Sciatic nerve (tissue), 2 donors: ENCODE measurements at places on chromosomes 11 and 22.
A peak's percentile ranks its signal among the peaks of the same experiment; 100 is the strongest.

- no peak for DNase-seq
These were observed 541.9 kb upstream of the CCDC90B start for GRCh38 chr11:83827940-83828554.

DNA sequence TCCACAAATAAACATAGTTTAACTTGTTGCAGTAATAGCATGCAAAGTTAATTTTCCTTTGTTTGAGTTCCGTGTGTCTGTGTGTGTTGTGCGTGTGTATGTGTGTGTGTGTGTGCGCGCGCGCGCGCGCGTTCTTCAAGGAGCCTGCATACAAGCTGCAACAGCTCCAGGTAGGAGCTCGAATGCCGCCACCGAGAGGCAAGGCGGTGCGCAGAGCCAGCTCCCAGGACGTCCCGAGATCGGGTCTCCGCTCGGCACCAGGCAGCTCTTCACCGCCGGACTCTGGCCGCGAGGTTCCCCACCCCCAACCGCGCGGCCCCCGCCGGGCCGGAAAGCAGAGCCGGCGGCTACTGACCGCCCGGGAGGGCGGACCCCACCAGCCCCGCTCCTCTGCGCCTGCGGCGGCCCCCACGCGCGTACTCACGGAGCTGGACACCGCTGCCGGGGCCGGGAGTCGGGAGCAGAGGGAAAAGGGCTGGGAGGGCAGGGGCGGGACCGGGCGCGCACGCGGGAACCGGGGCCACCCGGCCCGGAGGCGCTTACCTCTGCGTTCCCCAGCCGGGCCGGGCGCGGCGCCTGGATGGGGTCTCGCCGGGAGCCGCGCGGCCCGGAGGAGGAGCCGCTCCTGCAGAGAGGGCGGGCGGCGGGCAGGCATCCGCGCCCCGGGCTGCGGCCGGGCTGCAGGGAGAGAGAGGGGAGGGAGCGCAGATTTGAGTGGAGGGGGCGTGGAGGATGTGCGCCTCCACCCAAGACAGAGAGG lies 40.4 kb upstream of the AKIP1 start:
- DNase-seq = peak; percentile 77

GRCh38 chr22:45261407-45262088 lies 20.9 kb upstream of the KIAA0930 start:
- no peak for DNase-seq

GRCh38 chr11:112320668-112321067 lies 60.0 kb upstream of the PLET1 start:
- DNase-seq = peak; percentile 77

GRCh38 chr11:125124618-125124992 lies 13.2 kb upstream of the TMEM218 start:
- no peak for DNase-seq

DNA sequence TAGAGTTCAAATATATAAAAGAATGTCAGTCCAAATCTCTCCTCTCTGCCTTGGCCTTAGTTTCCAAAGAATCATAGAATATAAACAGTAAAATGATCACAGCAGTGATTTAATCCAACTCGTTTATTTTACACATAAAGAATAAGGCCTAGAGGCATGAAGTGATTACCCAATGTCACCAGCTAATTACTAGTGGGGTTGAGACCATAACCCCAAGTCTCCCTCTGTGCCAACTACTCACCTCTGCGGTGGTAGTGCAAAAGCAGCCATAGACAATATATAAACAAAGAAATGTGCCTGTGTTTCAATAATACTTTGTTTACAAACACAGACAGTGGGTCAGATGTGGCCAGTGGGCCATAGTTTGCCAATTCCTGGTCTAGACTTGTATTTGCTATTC lies 96.6 kb upstream of the FAT3 start:
- DNase-seq = no peak

DNA sequence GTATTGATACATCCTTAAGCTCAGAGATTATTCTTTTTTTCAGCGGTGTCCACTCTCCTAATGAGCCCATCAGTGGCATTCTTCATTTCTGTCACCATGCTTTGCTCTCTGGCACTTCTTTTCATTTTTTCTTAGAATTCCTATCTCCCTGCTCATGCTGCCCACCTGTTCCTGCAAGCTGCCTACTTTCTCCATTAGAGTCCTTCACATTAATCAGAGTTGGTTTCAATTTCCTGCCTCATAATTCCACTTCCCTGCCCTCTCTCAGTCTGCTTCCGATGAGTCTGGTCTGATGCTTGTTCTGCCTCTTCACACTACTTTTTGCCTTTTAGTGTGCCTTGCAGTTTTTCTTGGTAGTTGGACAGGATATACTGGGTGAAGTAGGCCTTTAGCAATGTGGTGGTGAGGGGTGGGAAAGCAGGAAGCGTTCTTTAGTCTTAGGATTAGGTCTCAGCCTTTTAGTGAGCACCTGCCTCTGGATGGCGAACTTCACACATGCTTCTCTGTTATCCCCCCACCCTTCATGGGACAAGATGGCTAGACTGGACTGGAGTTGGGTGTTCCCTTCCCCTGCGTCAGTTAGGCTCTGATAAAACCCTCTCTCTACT lies 53.6 kb downstream of the CECR2 start:
- no peak for DNase-seq

GRCh38 chr11:24738972-24739371 lies 242.1 kb downstream of the LUZP2 start:
- no peak for DNase-seq

GRCh38 chr11:73117071-73117470 lies 25.0 kb downstream of the FCHSD2 start:
- no peak for DNase-seq
